ENCODE measurements at places on chromosomes 16 and 17. TPM values are rescaled to one million over a fixed set of nuclear protein-coding genes. Genes with fewer than 3 reads are reported as not detected.
A peak's percentile ranks its signal among the peaks of the same experiment; 100 is the strongest.

DNA sequence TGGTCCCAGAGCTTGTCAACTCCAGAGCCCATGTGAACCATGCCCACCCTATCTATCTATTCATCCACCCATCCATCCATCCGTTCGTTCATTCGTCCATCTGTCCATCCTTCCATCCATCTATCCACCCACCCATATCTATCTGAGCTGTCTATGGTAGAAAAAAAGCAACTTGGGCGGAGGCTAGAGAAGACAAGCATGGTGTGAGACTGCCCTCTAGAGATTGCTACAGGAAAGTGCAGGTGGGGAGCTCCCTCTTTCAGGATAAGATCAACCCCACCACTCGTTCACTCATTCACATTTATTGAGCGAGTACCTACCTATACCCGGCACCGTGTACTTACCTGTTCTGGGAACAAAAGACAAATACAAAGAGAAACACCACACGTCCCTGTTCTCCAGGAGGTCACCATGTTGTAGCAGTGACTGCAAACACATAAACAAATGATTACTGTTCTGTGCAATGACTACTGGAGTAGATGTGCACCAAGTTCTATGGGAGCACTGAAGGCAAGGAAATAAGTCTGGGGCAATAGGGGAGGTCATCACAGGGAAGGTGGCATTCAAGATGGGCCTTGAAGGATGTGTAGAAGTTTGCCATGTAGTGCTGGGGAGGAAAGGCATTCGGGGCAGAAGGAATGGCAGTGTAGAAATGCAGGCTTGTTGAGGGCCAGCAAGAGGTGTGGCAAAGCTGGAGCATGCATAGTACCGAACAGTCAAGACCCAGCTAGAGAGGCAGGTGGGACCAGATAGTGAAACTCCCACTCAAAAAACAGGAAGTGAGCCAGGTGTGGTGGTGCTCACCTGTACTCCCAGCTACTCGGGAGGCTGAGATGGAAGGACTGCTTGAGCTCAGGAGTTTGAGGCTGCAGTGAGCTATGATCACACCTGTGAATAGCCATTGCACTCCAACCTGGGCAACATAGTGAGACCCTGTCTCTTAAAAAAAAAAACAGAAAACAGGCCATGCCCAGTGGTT is 13.4 kb upstream of the ATP5MC1 start:
- DNase-seq, result peak; percentile 46

DNA sequence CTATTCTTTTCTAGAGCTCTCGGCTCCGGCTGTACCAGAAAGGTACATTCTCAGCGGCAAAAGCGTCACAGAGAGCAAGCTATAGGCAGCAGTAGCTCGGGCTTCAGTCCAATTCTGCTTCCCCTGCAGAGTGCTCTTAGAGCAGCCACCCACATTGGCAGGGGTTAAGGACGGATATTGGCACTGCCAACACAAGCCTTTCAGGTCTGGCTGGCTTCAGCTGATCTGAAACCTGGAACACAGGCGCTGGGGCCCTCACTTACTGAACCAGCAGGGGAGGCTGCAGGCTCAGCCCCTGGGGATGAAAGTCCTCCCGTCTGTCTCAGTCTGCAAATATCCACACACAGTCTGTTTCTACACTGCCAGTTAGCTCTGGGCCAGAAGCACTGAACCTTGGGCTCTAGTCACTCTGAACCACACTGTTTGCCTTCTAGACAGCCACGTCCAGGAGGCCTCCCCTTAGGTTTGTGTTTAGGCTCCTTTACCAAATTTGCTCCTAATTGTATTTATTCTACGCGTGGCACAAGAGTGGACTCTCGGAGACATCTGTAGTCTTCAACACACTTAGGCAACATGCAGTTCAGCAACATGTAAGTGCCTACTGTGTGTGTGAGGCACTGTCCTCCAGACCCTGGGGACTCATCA is 40.1 kb downstream of the HIC1 start:
- no peak for DNase-seq

DNA sequence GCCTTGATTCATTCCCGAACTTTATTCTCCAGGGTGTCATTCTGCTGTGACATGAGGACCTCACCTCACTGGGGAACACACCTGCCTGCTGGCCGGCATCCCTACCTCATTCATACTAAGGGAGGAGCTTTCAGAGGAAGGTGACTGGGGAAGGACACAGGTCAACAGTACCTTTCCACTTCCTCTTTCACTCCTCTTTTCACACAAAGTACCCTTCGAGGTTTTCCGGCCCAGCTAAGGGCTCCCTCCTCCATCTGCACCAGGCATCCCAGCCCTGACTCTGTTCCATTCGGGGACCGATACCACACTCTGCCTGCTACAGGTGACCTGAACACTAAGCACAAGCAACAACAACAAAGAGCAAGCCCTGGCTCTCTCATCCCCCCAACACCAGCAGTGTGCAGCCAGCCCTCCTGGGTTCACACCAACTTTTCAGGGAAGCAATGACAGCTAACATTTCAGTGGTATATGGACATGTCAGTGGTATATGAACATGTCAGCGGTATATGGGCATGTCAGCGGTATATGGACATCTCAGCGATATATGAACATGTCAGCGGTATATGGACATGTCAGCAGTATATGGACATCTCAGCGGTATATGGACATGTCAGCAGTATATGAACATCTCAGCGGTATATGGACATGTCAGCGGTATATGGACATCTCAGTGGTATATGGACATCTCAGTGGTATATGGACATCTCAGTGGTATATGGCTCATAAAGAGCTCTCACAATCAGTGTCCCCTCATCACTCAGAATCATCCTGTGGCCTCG is 16.0 kb downstream of the TRIM25 start:
- DNase-seq, result no peak

The CCL7 gene
- polyA plus RNA-seq, result not detected

The TNP2 gene
- polyA plus RNA-seq, result not detected

The ASGR2 gene
- 0.36 TPM for polyA plus RNA-seq

The KRT14 gene
- polyA plus RNA-seq, result 2.5 TPM

Data from hindlimb muscle (tissue), 1 donor.